ENCODE measurements at places on chromosomes 11 and 22. TPM values are rescaled to one million over a fixed set of nuclear protein-coding genes. Genes with fewer than 3 reads are reported as not detected.

DNA sequence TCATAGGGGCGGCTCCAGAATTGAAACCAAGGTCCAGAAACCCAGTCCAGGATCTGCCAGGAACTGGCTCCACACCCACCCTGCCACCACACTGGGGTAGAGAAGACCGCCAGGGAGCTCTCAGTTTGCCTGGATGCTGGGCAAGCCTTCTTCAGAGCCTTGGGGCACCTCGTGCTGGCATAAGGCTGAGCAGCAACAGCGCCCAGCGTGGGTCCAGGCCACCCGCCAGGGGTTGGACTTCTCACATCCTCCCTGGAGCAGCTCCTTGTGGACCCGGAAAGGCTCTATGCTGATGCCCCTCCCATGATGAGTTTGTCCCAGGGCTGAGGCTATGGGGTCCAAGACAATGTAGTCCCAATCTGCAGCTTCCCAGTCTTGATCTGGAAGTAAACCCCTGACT, 29.7 kb downstream of the ALX4 start:
- no peak for DNase-seq

Gene TMPRSS4
- not detected for total RNA-seq

Gene FAM83F
- not detected for total RNA-seq

DNA sequence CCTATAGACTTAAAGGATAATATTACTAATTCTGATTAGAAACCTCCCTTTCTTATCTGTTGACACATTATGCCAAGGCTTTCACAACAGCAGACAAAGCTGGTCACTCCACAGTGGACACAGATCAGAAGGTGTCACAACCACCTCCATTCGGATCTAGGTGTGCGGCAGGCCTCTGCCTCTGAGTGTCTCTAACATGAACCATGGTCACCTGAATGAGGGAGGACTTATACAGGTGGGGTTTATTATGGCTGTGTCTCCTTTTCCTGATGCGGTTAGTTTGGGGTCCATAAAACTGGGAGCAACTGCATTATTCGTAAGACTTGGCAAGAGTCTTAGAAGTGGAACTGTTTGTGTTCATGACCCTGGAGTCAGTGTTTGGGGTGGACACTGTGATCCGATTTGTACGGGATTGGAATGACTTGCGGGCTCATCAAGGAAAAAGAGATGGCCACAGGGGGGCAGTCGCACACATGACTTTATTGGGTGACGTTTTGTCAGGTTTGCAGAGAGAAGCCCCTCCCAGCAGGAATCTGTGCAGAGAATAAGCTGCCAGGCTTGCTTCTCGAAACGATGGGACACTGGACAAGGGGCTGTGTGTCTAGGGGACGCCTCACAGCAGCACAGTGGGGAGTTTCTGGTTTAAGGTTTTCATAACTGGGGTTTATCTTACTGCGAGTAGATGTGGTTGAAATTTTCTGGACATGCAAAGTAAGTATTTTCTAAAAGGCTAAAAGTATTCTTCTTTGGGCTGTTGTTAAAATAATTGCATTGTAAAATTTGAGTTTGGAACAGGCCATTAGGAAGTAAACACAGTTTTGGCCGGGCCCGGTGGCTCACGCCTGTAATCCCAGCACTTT, 90.6 kb downstream of the GAB4 start:
- peak; percentile 26 for DNase-seq

GRCh38 chr11:76850130-76850529, 10.6 kb upstream of the ACER3 start:
- no peak for DNase-seq

Measured in LHCN-M2 (cell line).